ENCODE measurements at places on chromosomes 6 and 20.
A peak's percentile ranks its signal among the peaks of the same experiment; 100 is the strongest.

DNA sequence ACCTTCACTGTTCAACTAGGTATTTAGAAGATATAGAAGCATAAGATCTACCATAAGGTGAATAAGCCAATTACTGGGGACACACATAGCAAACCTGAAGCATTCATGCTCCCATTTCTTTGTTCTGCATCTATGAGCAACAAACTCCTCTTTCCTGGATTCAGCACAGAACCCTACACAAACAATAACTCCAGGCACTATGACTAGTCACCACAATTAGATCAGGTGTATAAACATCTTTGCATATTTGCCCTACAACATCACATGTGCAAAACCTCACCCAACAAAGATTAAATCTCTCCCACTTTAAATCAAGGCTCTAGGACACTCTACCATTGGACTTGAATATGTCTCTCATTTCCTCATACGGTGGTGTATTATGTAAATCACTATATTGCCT, 652.3 kb downstream of the EPHA7 start:
- no peak for DNase-seq

DNA sequence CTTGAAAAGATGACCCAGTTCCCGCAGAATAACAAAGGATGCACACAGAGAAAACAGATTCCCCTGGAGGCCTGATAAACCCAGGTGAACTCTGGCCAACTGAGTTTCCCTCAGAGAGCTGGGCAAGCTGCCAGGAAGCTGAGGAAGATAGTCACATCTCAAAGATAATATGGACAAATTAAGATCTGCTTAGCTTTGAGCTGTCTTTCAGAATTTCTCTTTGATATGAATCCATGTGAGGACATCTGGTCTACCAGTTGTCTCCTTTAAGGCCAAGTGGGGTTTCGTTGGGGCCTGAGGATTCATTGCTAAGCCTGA, 59.5 kb downstream of the ID4 start:
- DNase-seq: no peak

GRCh38 chr6:21327326-21328112, 266.0 kb upstream of the SOX4 start:
- DNase-seq: no peak

DNA sequence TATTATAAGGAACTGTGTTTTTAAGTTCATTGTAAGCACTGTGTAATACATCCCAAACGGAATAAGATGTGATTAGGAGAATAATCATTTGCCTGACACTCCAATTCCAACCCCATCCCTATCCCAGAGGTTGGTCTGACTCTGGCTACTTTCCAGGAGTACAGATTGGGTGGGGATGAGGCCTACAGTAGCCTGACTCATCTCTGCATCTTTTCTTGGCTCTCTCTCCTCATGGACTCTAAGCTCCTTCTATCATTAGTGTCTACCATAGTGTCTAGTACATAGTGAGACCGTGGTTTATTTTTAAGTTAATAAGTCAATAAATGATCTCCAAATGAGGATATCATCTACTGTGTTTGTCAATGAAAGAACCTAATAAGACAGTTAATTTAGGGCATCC, 92.2 kb upstream of the CNKSR3 start:
- DNase-seq: no peak

DNA sequence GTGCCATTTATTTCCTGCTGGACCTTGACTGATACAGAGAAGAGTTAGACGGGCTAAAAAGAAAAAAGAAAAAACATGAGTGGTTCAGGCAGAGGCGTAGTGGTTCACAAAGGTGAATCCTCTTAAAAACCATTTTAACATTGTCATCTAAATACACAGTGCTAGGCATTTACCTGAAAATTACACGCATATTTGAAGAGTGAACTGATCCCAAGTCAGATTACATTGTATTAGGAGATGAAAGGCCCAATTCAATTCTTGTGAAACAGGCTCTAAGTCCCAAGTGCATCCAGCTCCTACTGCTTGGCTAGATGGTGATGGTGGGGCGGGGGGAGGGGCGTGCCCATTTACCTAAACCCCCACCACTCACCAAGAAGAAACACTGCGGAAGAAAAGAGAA, 46.7 kb upstream of the ATXN1 start:
- no peak for DNase-seq

DNA sequence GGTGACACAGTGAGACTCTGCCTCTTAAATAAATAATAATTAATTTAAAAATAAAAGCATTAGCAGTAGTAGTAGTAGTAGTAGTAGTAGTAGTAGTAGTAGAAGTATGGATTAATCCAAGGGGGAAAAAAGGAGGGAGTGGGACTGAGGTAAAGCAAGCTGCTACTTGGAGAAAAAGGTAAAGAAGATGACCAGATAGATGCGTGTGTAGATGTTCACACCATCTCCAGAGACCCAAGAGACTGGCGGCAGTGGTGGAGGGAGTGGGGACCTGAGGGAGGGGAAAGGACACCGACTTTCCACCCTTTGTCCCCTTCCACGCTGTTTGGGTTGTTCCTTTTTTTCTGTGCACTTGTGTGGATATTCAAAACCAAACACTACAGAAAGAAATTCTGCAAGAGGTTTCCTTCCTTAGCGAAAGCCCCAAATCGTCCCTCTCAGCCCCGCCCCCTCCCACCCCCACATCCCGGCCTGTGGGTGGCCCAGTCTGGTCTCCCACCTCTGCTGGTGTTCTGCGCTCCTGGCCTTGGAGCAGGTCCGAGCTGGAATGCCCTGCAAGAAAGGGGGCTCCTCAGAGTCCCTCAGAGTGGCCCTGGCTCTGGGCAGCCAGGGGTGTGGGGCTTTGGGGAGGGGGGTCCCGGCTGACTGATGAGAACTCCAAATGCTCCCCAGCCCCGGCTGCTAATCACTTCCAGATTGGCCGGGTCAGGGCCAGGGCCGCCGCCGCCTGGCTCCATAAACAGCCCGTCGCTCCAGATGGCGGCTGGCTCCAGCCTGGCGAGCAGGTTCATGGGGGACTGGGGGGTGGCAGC, 60.2 kb downstream of the UBE2V1 start:
- DNase-seq: peak; percentile 87

DNA sequence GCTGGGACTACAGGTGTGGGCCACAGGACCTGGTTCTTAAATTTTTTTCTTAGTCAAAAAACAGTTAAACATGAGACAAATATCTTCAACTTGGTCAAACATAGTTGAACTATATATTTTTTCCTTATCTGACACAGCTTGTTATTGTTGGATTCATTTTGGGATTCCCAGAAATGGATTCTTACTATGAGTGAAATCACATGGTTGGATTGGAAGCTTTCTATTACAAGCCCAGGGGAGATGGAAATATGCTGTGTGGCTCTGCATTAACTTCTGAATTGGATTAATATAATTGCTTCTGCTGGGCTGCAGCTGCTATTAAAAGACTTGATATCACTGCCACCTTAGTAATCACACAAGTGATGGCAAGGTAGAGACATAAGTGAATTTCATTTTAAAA, 126.4 kb upstream of the DUSP22 start:
- no peak for DNase-seq

DNA sequence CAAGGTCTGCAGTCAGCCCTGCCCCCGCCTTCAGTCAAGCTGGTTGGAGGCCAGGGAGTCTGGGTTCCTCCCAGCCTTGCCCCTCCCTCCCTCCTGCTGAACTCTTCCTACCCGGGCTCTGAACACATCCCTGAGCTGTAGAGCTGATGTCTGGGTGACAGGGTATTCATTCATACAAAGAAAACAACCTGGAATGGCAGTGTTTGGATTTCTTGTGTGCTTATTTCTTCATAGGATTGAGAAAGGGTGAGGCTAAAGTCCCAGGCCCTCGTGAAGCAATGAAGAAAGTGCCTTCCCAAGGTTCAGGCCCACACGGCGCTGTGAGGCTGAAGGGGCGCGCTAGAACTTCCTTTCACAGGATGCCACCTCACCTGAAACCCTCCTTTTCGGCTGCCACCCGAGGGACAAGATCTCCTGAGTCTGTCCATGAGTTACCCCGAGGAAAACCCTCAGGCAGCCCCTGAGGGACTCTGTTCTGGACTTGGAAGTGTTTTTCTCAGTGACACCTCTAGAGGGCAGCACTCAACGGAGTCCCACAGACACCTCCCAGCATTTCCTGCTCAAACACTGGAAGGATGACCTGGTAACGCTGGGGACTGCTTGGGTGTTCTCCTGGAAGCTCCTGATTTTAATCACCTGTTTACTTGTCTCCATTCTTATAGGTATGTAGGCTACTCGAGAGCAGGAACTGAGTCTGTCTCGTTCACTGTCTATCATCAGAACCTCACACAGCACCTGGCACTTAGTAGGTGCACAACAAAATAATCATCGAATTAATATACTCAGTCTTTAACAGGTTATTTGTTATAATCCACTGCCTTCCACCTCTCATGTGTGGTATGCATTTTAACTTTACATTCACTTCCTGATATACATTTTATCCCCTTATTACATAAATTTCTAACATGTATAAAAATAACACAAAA, 11.8 kb upstream of the GSTA1 start:
- DNase-seq: peak; percentile 67

DNA sequence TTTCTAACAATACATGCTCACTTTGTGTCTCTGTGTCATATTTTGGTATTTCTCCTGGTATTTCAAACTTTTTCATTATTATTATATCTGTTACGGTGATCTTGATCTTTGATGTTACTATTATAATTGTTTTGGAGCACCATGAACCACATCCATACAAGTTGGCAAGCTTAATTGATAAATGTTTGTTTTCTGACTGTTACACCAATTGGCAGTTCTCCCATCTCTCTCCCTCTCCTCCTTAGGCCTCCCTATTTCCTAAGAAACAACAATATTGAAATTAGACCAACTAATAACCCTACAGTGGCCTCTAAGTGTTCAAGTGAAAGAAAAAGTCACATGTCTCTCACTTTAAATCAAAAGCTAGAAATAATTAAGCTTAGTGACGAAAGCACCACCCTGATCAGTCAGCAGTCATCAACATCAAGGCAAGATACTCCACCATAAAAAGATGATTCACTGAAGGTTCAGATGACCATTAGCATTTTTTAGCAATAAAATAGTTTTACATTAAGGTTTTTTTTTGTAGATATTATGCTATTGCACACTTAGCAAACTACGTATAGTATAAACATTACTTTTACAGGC, 61.5 kb downstream of the IBTK start:
- no peak for DNase-seq

DNA sequence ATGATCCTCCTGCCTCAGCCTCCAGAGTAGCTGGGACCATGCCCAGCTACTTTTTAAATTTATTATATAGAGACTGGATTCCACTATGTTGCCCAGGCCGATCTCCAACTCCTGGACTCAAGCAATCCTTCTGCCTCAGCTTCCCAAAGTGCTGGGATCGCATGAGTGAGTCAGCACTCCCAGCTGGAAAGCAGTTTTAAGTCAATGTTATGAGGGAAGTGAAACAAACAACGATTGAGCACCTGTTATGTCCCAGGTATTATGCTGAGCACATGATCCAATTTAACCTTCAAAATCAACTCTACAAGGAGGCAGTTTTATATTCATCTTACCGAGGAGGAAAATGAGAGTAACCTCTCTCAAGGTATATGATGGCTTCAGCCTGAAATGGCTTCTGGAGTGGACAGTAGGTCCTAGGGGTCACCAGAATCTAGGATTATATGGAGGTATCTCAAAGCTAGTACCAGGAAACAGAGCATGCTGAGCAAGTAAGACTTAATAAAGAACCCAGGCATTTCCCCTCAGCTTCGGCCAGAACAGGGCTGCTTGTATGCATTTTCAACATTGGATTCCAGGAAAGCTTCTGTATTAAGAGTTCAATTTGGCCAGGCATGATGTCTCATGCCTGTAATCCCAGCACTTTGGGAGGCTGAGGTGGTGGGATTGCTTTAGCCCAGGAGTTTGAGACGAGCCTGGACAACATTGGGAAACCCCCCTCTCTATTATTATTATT, 55.0 kb downstream of the EDN1 start:
- DNase-seq: no peak

- DNase-seq: peak; percentile 39
These were observed 24.7 kb upstream of the CCN6 start for GRCh38 chr6:112029045-112029822.

DNA sequence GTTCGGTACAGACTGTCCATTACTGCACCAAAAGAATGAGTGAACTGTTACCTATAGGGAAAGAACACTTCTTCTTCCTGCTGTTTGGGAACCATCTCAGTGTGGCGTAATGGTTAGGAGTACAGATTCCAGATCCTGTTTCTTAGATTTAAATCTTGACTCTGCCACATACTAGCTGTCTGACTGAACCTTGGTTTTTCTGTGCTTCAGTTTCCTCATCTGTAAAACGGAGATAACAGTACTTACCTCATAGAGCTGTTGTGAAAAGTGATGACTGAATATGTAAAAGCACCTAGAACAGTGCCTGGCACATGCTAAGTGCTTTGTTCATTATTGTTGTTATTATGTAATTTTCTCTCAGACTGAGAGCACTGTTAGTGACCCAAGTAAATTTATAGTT, 39.8 kb downstream of the STX11 start:
- DNase-seq: no peak

- DNase-seq: no peak
These were observed 79.1 kb downstream of the OGFRL1 start for GRCh38 chr6:71367756-71368155.

GRCh38 chr20:4711511-4711910, 10.2 kb upstream of the PRND start:
- DNase-seq: no peak

DNA sequence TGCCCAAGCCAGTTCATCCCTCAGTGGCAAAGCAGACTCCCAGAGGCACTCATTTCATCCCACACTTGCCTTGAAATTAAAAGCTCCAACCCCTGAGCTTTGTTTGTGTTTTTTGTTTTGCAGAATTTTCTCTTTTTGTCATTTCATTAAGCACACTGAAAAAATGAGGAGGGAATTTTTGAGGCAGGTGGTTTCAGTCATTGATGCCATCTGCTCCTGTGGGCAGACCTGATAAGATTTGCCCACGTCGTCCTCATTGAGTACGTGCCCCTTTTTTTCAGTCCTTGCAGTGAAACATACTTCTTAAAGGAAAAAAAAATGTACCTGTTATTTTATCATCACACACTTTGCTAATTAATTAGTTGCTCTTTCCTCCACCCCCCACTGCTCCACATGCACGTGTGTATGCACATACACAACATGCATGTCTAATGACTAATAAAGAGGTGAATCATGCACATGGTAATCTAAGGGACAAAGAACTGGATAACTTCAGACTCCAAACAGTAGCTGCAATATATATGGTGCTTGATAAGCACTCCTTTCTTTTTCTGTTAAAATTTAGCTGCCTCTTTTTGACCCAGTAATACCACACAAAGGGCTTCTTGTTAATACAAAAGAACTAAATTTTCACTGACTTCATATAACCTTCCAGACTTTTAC, 102.1 kb upstream of the TMEM181 start:
- DNase-seq: no peak
